GOT3 (cell line): ENCODE measurements at places on chromosomes 12 and 14.
A peak's percentile ranks its signal among the peaks of the same experiment; 100 is the strongest.

GRCh38 chr12:96401076-96401871, 1.0 kb upstream of the CDK17 start:
- DNase-seq: no peak

GRCh38 chr12:108678104-108678730, 44.5 kb upstream of the SELPLG start:
- no peak for DNase-seq

- DNase-seq: no peak
These were observed at the start of gene GZMB for GRCh38 chr14:24634158-24634557. GZMB (minus strand) TSS chr14:24634190; CDS start chr14:24634160, 30 bp downstream.

- no peak for DNase-seq
These were observed 474.8 kb downstream of the NRXN3 start for GRCh38 chr14:78644824-78645559.

DNA sequence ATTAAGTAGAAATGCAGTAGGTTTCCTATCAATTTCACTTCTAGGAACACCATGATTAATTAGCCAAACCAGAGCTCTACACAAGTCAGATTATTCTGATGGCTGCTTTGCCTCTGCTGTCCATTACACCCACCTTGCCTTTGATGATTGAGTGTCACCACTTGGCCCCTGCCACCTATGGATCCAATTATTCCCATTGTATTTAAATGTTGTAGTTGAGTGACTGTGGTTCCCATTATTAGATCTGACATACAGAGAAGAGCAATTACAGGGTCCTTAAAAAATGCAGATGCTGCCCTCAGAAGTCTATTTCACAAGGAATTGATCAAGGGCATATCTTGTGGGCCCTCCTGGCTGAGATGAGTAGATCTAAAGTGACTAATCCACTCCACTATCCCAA, 39.5 kb upstream of the SLC38A4 start:
- DNase-seq: no peak

GRCh38 chr14:65975865-65976264, 510.3 kb upstream of the CCDC196 start:
- DNase-seq: no peak

- no peak for DNase-seq
These were observed 77.1 kb upstream of the PLXNC1 start for GRCh38 chr12:94071258-94071657.

DNA sequence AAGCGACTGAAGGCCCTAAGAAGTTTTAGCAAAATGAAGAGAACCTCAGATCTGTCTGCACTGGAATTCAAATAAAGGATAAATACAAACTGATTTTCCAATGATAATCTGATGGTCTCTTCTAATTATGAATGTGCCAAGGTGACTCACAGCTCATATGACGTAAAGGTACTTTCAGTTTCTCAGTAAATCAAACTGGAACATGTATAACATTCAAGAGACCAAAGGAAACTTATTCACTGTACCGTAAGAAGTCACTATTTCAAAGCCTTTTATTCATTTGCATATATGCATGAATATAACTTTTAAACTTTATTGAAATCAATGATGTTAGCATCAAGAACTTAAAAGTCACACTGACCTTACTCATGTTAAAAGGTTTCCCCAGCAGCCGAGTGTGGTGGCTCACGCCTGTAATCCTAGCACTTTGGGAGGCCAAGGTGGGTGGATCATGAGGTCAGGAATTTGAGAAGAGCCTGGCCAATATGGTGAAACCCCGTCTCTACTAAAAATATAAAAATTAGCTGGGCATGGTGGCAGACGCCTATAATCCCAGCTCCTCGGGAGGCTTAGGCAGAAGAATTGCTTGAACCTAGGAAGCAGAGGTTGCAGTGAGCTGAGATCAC, 52.2 kb downstream of the ATXN2 start:
- no peak for DNase-seq

DNA sequence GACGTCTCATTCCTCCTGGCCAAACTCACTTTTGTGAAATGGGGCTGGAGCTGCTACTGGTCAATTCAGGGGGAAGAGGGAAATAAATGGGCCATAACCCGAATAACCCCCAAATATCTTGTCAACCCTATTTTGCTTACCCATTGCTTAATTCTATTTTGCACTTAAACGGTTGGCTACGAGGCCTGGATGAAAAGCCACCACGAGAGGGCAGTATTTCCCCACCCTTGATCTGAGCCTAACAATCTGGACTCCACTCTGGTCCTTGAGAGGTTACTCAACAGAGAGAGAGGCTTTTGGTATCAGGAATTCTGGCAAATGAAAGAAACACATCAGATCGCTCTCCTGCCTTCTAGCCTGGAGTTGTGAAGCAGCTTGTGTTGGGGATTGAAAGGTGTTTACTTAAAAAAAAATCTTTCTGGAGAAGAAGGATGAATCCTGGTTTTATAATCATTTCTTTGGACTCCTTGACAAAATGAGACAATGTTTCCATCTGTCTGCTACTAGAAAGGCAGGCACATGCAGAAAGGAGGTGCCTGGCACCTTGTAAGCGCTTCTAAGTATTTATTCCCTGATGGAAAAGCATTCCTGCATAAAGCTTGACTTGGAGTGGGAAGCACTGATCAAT, 22.4 kb upstream of the FBXO21 start:
- DNase-seq: peak; percentile 13

DNA sequence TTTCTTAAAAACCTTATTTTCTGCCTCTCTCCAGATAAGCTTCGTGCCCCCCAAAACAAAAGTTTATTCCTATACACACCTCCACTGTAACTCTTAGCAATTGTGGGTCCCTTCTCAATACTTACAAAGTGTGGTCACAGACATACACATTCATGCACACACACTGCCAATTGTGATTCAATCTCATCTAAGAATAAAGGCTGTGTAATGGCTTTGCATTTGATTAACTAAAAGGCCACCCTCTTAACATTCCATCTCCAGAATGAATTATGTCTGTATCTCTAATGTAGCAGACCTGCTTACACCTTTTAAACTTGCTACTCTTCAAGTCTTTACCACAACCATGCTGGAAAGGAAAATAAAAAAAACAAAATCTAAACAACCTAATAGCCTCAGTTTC, 49.5 kb downstream of the MYF5 start:
- no peak for DNase-seq

GRCh38 chr14:23406244-23406643, 1.8 kb downstream of the MYH6 start:
- DNase-seq: no peak

- no peak for DNase-seq
These were observed 358.6 kb downstream of the EGLN3 start for GRCh38 chr14:33592297-33592696.

DNA sequence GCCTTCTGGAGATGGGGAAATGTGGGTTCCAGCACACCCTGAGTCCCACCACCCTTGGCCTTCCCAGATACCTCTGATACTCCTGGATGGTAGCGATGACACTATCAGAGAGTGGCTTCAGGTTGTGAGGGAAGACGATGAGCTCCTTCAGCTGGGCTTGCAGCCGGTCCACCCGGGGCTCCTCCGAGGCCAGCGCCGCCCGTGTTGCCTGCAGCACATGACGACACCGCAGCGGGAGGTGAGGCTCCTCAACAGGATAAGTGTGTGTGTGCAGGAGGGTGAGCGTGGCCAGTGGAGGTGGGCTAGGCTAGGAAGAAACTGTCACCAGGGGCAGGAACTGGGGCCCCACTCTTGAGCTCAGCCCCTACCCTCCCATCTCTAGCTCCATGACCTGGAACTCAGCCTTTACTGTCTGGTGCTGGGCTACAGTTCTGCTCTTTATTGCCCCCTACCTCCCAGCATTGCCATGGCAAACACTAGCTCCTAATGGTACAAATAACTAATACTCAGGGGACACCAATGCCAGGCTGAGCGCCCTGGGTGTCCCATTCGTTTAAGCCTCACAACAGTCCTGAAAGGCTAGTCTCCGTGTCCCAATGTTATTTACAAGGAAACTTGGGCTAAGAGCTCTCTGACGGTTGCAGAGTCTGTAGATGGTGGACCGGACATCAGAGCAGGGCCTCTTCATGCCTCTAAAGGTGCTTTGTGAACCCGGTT, 64.1 kb downstream of the SYNE3 start:
- no peak for DNase-seq

GRCh38 chr14:56678838-56679237, 99.2 kb downstream of the TMEM260 start:
- DNase-seq: no peak

GRCh38 chr12:42426746-42427145, 100.8 kb downstream of the PPHLN1 start:
- no peak for DNase-seq

- DNase-seq: no peak
These were observed 108.0 kb downstream of the DERA start for GRCh38 chr12:16019136-16019535.

GRCh38 chr12:131104463-131105350, 151.0 kb downstream of the ADGRD1 start:
- no peak for DNase-seq

DNA sequence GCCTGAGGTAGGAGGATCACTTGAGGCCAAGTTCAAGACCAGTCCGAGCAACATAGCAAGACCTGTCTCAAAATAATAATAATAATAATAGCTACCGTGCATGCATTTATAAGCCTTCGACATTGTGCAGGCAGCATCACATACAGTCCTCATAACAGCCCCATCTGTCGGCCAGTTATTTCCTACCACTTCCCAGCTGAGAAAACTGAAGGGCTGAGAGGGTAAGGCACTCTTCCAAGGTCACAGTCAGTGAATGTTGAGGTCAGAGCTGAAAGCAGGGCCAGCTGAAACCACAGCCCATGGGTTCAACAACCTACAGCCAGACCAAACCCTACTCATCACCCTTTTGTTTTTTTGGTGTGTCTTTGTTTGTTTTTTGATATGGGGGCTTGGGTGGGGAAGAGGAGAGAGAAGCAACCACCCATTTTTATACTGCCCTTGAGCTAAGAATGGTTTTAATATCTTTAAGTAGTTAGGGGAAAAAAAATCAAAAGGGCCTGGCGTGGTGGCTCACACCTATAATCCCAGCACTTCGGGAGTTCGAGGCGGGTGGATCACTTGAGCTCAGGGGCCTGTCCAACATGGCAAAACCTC, 16.8 kb upstream of the ITPK1 start:
- no peak for DNase-seq

DNA sequence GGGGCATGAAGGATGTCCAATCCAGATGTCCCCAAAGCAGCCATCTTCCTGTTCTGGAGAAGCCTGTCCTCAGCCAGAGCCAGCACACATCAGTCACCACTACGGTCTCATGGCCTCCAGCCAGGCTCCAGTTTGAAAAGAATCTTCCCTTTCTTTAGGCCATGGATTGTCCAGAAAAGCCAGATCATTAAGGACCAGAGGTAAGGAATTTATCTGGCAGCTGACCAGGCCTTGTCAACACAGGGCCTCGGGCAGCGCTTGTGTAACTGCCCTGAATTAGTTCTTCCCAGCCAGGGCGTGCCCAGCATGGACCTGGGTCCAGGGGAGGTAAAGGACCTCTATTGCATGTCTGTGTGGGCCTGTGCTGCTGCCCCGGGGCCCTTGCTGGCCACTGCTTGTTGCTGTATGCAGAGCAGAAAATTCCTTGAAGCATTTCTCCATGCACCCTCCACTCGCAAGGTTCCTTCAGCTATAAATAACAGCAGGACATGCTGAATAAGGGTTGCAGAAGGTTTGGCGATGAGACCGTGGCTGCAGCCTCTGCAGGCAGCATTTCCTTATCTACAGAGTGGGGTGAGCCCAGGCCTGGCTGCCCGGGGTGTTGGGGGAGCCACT, 21.7 kb upstream of the VPS37B start:
- DNase-seq: no peak

DNA sequence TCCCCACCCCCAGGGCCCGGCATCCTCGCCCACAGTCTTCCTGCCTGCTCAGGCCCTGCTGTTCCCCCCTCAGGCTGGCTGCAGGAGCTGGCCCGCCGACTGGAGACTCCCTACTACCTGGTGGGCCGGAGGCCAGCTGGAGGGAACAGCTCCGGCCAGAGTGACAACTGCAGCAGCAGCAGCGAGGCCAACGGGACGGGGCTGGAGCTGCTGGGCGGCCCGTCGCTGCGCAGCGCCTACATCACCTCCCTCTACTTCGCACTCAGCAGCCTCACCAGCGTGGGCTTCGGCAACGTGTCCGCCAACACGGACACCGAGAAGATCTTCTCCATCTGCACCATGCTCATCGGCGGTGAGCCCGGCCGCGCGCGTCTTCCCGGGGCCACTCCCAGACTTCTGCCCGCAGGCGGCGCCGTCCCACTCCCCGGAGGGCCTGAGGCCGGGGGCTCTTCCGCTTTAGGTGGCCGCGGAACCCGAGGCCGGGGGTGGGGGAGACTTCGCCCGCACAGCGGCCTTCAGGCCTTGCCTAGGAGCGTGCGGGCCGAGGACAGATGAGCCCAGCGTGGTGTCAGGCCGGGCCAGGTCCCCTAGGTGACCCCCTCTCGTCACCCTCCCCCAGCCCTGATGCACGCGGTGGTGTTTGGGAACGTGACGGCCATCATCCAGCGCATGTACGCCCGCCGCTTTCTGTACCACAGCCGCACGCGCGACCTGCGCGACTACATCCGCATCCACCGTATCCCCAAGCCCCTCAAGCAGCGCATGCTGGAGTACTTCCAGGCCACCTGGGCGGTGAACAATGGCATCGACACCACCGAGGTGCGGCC, 10.2 kb downstream of the KCNH3 start:
- no peak for DNase-seq

- no peak for DNase-seq
These were observed 17.0 kb upstream of the WNT5B start for GRCh38 chr12:1611803-1612572.

GRCh38 chr12:53052419-53053217, 2.8 kb downstream of the TNS2 start:
- no peak for DNase-seq

GRCh38 chr14:104049576-104050240, 35.8 kb upstream of the ASPG start:
- DNase-seq: no peak

DNA sequence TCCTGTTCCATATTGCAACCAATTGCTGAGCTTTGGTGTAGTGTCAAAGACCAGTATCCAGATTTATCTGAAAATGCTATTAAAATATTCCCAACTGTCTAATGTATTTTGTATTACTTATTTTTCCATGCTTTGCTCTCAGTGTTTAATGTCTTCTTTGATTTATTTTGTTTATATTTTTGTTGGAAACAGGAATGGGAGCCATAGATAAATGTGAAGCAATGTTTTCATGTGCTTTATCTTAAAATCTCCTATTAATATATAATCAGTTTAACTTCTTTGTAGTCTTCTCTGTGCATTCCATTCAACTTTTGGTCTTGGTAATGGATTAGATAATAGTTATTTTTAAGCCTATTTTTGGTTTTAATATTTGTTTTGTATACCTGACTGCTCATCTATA, 8.8 kb downstream of the RAP1B start:
- no peak for DNase-seq

- DNase-seq: no peak
These were observed 274.9 kb upstream of the DIO3 start for GRCh38 chr14:101286271-101287018.

- DNase-seq: no peak
These were observed 30.7 kb downstream of the ISCA2 start for GRCh38 chr14:74524076-74524811.

- no peak for DNase-seq
These were observed 755 bp downstream of the SETD1B start for GRCh38 chr12:121804417-121805111.
